Fibroblast of upper back skin (primary cell): ENCODE measurements at places on chromosomes 5 and 9.

DNA sequence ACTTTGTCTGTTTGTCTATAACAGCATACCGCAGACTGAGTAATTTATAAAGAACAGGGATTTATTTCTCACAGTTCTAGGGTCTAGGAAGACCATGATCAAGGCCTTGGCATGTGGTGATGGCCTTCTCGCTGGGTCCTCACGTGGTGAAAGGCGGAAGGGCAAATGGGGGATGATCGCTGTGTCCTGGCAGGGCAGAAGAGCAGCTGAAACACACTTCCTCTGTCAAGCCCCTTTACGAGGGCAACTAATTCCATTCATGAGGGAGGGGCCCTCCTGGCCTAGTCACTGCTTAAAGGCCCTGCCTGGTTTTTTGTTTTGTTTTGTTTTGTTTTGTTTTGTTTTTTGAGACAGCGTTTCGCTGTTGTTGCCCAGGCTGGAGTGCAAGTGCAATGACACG is 41.9 kb upstream of the UBTD2 start:
- DNase-seq: no peak

GRCh38 chr9:134706522-134706921 is 64.9 kb downstream of the COL5A1 start:
- DNase-seq: no peak

DNA sequence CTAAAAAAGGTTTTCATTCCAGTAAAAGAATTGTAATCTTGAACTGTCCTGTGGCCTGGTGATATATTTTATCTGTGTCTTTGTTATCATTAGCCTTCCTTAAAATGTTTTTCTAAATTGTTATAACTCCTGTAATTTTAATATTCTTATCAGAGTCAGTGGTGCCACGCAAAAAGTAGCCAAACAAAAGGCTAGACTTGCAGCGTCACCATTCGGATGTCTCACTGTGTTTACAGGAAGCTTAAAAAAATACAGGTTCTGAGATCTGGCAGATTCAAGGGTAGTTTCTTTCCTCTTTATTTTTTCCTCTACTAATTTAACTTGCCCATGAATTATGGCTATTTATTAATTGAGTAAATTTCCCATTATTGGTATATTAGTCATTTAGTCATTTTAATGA is 362.3 kb downstream of the MAT2B start:
- no peak for DNase-seq

GRCh38 chr5:11139217-11139865 is 378.3 kb upstream of the DAP start:
- DNase-seq: peak; percentile 22

- peak; percentile 93 for DNase-seq
Observed at GRCh38 chr5:122183098-122183787, 53.9 kb downstream of the ZNF474 start.

DNA sequence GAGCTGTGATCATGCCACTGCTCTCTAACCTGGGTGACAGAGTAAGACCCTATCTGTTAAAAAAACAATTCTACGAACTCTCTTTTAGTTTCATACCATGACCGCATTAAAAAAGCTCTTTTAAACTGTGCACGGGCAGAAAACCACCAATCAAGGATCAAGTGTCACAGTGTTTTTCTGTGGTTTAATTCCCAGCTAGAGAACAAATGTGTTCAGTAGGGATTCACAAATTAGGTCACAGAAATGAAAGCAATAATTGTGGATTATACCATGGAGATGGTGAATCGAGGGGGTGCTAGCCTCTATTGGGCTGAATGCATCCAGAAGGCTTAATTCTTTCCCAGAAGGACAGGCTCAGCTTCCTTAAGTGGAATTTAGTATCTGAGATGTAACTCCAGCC is 79.1 kb downstream of the ATG10 start:
- DNase-seq: no peak

DNA sequence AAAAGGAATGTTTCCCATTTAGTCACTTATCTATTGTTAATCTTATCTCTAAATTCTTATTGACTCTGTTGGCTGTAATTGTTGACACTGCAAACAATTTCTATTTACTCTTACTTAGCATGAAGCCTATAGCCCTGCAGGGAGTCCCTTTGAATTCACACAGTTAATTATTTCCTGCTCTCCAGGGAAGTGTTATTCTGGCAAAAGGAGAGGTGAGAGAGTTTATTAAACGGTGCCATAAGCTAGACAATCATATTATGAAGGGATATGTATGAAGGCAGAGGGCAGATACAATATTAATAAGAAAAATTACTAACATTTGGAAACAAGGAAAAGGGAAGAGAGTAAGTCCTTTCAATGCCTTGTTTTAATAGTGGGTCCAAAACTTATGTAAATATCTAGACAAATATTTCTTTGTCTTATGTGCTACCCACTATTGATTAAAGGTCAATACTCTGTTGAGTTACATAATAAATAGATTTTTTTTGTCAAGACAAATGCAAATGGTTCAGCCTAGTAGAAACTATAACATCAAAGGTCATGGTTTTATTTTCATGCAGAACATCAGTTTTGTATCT is 107.1 kb downstream of the CDH18 start:
- no peak for DNase-seq

GRCh38 chr5:94575196-94575595 is 43.2 kb downstream of the KIAA0825 start:
- DNase-seq: no peak

DNA sequence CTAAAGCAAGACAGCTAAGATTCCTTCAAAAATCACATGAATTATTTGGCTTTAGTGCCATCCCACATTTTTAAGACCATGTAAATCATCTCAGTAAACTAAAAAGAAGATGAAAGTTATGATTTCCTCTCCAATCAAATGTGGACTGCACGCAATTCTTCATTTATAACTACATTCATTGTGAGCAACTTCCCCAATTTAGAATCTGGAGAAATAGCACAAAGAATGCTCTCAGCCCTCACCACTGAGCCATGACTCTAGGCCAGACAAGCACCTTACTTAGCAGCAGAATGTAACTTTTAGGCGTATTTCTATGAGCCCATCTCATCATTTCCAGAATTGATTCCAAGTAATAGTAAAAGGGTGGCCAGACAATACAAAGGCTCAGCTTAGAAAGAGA is 616.6 kb downstream of the TLE1 start:
- no peak for DNase-seq

DNA sequence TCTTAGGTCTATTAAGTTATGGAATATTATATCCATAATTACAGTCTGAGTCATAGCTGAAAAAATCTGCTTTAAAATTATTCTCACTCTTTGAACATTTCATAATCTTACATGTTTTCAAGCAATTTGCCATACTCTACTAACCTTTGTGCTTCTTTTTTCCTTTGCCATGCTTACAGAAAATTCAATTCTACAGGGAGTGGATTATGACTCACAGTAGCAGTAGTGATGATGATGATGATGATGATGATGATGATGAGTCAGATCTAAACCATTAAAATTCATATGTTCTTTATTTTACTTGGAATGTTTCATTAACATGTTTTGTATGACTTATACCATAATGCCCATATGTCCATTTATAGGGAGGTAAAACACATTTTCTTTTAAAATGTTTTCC is 207.1 kb downstream of the VPS13A start:
- peak; percentile 83 for DNase-seq

GRCh38 chr9:120652934-120653333 is 61.3 kb downstream of the MEGF9 start:
- DNase-seq: no peak

DNA sequence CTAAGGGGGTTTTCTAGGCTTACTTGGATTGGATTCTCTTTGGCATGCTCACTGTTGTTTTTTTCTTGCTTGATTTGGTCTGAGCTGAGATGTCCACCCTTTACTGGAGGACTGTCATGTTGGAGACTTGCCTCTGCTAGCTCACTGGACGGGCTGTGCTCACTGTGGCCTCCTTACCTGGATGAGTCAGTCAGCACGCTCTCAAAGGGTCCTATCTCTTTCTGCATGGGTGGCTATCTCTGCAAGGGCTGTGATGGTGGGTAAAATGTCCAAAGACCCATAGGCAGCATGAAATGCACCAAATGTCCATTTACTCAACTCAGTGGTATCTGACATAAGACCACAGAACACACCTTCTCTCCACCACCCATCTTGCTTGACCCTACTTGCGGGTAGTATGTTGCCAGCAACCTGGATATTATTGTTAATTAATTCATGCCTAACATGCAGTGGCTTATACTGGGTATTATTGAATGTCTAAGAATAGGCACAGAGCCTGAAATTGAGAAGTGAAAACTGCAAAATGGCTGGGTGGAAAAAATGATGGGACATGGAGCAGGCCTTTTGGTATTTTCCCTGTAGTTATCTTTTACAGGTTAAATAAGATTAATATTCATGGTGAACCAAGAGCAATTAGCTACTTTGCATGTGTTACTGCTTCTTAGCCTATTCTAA is 68.9 kb upstream of the TLE1 start:
- no peak for DNase-seq

DNA sequence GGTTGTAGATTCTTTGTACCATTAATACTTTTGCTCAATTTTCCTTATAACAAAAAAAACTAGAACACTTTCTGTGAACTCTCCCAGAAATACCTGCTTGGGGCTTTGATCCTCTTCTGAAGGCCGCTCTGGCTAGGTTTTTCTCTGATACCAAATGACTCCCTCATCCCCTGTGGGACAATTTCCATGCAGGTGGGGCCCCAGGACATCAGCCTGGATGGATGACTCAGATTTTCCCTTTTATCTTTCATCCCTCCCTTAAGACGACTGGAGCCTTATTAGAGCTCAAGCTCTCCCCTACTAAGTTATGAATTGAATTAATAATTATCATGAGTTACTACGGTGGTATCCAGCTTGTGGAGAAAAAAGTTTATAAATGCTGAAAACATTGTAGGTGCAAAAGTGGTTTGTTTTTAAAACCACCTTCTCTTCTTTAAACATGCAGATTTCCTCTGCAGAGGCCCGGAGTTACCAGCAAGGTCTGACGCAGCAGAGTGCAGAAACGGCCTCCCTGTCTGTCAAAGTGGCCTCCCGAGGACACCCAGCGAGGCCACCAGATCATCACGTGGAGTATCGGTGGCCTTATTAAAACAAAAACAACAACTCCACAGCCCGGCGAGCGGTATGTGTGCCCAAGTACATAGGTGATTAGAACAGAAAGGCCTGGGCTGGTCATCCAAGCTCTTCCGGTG is 50.8 kb upstream of the IRX4 start:
- DNase-seq: no peak

DNA sequence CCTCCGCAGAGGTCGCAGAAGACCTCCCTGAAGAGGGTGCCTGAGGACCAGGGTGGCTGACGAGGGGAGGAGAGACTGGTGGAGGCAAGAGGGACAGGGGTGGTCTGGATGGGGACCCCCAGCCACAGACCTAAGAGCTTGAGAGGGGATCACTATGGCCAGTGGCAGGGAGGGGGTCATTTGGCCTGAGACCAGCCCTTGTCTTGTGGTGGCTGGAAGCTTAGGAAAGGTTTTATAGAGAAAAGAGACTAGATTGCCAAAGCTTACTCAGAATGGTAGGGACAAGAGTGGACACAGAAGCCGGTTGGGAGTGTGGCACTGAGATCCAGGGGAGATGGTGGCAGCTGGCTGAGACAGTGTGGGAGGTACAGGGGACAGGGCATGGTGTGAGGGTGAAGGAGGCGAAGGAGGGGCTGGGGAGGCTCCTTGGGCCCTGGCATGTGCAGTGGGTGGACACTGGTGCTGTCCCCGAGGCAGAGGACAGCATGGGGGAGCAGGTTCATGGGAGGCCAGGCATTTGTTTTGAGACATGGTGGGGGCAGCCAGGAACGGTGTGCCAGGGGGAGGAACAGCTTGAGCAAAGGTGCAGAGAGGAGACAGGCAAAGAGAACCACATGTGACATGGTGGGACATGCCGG is 123.0 kb downstream of the C9orf50 start:
- no peak for DNase-seq

DNA sequence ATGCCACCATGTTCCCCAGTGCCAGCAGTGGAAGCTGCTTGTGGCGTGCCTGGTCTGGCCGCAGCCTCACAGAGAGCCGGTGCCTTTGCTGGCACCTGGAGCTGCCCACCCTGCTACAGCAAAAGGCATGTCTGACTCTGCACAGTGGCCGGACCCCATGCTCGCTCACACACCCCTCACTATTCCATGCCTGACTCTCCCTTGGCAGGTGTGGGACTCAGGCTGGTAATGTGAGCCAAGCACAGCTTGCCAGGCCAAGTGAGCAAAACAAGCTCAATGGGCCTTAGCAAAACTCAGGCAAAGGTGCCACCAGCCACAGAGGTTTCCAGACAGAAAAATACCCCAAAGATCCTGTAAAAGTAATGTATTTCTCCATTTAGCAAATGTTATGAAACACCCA is 15.5 kb downstream of the GNA14 start:
- no peak for DNase-seq

DNA sequence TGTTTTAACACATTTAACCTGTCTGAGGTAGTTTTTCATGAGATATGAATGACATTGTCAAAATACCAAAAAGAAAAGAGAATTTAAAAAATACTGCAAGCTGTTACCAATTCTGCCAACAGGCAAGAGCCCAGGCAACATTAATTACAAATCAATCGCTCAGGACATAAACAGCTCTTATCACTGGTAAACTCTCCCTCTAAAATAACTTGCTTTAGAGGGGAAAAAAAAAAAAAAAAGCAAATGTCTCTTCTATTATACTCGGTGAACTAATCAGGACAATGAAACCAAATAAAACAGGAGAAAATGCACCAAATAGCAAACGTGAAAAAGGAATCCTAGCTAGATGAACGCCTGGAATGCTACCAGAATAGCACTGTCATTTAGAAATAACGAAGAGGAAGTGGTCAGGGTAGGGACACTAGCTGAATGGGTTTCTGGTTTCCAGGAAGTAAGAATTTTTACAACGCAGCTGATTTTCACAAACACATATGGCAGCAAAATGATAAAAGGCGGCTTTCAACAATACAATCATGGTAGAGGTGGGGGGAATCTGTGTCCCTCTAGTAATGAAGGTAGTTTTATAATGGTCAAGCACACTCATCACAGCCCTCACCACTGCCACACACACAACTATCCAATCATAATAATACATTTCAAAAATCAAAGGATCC is 94.9 kb downstream of the DENND1A start:
- DNase-seq: peak; percentile 43

- DNase-seq: no peak
Observed at GRCh38 chr9:98064623-98065392, 8.3 kb downstream of the NANS start.

- no peak for DNase-seq
Observed at GRCh38 chr5:124719113-124719967, 27.1 kb downstream of the ZNF608 start.

- peak; percentile 80 for DNase-seq
Observed at GRCh38 chr9:36924071-36924470, 110.0 kb downstream of the PAX5 start.

DNA sequence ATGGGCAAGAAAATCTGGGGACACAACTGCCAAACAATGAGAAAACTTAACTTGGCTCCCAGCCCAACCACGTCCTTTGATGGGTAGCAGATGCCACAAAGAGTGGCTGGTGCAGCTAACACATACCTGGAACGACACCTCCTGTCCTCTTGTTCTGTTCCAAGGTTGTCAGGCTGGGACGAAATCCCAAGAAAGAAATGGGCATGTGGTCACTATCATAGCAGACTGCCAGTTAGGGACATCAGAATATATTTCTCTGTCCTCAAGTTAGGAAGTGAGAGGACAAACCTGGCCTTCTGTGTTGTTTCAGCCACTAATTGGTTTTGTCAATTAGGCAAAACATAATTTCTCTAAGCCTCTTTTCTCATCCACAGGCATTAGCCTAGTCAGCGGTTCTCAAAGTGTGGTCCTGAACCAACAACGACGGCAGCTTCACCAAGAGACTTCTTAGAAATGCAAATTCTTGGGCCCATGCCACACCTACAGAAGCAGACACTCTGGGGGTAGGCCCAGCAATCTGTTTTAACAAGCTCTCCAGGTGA is 63.4 kb downstream of the RAPGEF1 start:
- no peak for DNase-seq

GRCh38 chr9:72494051-72494450 is 27.4 kb upstream of the TMC1 start:
- DNase-seq: no peak
